Right ventricle myocardium superior (tissue), 1 donor: ENCODE measurements at places on chromosomes 7 and 10. TPM values are rescaled to one million over a fixed set of nuclear protein-coding genes. Genes with fewer than 3 reads are reported as not detected.

The TAF6 gene
- 35.8 TPM for total RNA-seq

The FKBP6 gene
- total RNA-seq, result not detected

The PLXDC2 gene
- total RNA-seq, result 12.2 TPM

The SPDYE5 gene
- not detected for total RNA-seq

The CRHR2 gene
- total RNA-seq, result 0.24 TPM

The SYT15B gene
- 0.89 TPM for total RNA-seq

The FGL2 gene
- total RNA-seq, result 11.5 TPM

The CHCHD3 gene
- 194 TPM for total RNA-seq

The SP4 gene
- total RNA-seq, result 4.0 TPM
